Right ventricle myocardium inferior (tissue), 1 donor: ENCODE measurements at places on chromosomes 12 and 14. TPM values are rescaled to one million over a fixed set of nuclear protein-coding genes. Genes with fewer than 3 reads are reported as not detected.

The TEX22 gene
- total RNA-seq: 2.4 TPM

The KCNMB4 gene
- total RNA-seq: 1.6 TPM

The SLC2A14 gene
- not detected for total RNA-seq

The IFI27 gene
- total RNA-seq: 164 TPM

The RND1 gene
- total RNA-seq: 0.41 TPM

The P2RX2 gene
- not detected for total RNA-seq

The PCED1B gene
- total RNA-seq: 0.89 TPM

DNA sequence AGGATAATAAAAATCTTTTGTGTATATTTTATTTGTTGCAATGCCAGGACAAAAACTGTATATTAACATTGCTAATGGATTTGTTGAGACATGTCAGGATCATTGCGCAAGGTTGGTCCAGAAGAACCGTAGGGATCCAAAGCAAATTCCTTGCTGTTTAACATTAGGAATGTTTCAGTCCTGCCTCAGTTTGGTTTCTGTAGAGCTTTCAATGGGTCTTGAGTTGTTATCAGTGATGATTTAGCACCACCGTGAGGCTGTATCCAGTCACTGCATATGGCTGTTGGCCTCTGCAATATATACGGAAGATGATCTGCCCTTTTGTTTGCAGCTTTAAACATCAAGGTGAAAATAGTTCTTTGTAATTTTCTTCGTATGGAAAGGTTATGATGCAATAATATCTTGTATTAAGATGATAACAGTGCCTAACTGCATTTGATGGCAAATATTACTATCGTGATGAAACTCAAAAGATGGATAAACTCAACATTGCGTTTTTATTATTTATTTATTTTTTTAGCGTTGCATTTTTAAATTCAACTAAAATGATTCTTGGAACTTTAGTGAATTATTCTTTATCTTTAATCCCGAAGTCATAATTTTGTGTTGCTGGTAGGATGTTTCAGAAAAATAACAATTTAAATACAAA is 231.2 kb downstream of the AKAP6 start:
- DNase-seq: no peak

DNA sequence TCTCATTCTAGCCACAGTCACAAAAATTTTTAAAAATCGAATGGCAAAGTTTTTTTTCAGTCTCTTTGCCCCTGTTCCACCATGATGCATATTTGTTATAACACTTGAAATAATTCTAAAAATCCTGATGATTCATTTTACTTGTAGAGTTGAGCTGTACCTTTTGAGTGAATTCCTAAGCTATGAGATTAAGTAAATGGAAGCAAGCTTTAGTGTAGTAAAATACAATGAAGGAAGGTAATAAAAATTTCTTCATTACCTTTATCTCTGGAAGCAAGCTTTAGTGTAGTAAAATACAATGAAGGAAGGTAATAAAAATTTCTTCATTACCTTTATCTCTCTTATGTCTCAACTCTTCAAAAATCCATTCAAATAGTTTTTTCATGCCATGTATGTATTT is 46.1 kb downstream of the TMTC3 start:
- DNase-seq: no peak

- no peak for DNase-seq
Observed at GRCh38 chr12:28025821-28026505, 53.4 kb upstream of the PTHLH start.

DNA sequence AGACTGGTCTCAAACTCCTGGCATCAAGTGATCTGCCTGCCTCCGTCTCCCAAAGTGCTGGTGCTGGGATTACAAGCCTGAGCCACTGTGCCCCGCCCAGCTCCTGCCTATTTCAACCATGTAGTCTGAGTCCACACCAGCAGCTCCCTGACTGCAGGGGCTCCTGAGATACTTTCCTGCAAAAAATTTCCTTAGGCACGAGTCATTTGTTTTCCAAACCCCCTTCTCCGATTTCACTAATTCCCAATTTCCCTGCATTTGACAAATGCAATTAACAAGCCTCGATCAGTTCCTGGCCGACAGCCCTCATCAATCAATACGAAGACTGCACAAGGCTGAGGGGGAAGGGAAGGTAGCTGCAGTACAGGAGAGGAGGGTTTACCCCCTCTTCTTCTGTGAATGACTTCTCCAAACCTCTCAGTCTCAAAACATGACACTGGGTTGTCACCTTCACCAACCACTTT is 10.1 kb downstream of the PSMB5 start:
- DNase-seq: no peak

GRCh38 chr14:99241325-99242010 is 30.5 kb downstream of the BCL11B start:
- DNase-seq: no peak

DNA sequence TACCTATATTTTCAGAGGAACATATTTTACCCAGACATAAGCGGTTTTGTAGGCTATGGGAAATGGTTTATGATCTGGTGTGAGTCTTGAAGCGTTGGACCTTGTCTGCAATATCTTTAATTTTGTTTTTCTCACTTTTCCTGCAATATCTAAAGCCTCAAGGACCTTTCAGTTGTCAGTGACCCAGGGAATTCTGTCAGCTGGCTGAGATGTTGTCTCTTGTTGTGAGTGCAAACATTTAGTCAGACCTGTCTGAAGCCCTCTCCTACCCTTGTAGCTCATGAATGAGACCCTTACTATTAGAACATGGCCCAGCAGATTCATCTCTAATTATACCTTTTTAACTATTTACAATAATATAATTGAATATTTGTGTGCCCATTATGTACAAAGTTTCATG is 53.6 kb downstream of the SPATA7 start:
- no peak for DNase-seq

DNA sequence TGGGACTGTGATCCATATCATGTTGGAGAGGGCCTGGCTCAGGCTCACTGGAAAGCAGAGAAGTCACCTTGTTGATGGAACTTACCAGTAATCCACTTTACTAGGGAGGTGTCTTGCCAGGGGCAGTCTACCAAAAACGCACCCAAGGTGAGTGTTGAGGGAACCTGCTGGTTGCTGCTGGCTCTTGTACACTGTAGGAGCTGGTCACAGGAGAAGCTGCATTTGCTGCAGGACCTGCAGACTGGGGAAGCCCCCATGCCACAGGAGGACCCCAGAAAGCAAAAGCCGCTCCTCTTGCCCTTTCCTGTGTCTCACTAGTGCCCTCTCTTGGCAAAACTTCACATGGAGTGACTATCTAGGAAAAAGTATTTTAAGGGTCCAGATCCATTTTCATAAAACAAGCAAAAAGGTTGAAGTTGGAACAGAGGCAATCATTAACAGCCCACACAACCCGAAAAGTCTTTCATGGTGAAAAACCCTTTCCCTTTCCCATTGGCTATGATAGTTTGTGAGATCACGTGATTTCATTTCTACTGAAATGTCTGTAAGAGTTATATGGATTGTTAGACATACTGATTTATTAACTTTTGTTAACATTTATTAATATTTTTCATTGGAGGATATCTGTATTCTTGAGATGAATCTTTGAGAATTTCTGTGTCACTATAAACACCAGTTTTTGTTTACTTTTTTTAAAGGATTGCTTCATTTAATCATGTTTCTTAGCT is 59.2 kb downstream of the RASSF8 start:
- no peak for DNase-seq

- DNase-seq: no peak
Observed at GRCh38 chr14:68084256-68084655, 264.7 kb downstream of the RAD51B start.

- DNase-seq: no peak
Observed at GRCh38 chr12:93582351-93582750, 9.9 kb downstream of the SOCS2 start.

GRCh38 chr12:69828897-69829296 is 3.9 kb downstream of the MYRFL start:
- DNase-seq: no peak

DNA sequence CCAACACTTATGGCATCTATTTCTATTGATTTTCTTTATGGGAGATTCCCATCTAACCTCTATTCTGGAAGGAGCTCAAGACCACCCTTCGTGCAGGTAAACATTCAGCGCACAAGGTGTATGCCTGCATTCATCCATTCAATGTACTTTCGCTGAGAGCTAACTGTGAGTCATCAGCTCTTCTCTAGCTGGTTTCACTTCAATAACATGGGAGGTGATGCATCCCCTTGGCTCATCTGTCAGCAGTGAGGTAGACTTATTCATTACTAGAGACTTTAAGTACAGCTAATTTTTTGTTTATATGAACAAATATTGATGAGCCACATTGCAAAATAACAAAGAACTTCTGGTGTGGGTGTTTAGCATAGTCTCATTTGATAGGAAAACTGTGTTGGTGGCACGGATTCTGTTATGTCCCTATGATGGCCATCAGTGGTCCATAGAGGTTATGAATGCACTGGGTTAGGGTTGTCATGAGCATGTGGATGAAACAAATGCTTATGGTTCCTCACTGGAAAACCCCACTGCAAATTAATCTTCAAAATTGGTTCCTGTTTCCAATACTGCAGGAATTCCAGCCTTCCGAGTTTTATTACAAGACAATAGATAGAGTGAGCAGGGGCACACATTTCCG is 1151.0 kb downstream of the BCL11B start:
- no peak for DNase-seq

DNA sequence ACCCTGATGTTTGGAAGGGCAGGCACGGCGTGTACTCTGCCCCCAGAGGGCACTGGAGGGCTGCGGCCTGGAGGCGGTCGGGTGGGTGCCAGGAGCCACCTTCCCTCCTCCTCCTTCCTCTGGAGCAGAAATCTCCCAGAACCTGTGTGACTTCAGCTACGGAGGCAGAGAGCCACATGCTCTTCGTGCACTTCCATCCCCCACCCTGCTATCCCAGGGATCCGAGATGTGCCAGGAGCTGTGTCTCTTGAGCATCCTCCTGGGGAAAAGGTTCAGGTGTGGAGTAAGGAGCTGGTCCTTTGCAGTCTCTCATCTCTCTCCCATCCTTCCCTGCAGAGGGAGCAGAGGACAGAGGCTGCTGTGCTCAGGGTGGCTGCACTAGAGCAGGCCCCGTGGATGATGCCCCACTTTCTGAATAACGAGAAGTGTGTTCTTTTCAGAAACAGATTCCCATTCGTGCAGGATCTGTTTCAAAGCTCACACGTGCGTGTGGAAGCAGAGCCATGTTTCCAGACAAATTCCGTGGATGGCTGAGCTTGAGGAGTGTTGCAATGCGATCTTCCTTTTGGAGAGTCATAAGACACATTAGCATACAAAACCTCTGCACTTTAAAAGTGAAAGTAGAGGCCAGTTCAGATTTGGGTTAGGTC is 162.9 kb downstream of the ADGRD1 start:
- DNase-seq: peak; percentile 43

- no peak for DNase-seq
Observed at GRCh38 chr12:131249246-131250027, 295.7 kb downstream of the ADGRD1 start.

DNA sequence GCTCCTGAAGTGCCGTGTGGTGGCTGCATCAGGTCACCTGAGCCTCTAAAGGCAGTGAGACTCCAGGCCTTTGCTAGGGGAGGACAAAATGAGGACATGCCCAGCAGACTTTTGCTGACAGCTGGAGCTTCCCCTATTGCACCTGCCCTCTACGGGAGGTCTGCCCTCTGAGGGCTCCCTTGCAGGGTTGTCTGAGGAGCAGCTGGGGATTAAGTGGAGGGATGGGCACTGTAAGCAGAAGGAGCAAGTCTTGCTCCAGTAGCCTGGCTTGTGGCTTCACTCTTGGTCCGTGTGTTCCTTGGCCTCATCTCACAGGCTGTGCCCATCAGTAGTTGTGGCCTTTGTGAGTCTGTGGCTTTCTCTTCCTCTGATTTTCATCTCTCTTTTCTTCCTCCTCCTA is 66.9 kb upstream of the NRXN3 start:
- no peak for DNase-seq

DNA sequence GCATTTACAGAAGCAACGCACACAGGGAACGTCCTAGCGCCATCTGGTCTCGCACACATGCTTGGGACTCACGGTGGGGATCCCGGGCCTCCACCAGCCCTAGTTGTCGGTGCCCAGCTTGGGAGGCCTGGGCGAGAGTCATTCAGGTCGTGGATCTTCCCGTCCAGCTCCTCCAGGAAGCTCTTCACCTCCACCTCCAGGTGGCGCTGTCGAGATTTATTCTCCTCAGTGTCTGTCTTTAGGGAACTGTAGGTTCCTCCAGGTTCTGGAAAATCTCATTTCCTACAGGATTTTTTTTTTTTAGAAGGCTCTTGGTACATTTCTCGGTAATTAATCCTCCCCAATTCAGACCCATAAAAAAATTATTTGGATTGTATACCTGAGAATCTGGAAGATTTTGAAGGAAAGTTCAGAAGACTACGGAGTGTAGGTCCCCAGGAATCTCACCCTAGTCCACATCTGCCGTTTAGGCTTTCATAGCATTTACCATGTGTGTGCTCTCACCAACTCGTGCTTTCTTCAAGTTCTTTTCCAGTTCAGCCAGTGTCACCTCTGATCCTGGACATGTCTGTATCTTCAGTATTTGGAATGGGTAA is 910.0 kb downstream of the TMEM121 start:
- DNase-seq: peak; percentile 54

GRCh38 chr12:126219139-126219538 is 1153.9 kb downstream of the AACS start:
- no peak for DNase-seq

DNA sequence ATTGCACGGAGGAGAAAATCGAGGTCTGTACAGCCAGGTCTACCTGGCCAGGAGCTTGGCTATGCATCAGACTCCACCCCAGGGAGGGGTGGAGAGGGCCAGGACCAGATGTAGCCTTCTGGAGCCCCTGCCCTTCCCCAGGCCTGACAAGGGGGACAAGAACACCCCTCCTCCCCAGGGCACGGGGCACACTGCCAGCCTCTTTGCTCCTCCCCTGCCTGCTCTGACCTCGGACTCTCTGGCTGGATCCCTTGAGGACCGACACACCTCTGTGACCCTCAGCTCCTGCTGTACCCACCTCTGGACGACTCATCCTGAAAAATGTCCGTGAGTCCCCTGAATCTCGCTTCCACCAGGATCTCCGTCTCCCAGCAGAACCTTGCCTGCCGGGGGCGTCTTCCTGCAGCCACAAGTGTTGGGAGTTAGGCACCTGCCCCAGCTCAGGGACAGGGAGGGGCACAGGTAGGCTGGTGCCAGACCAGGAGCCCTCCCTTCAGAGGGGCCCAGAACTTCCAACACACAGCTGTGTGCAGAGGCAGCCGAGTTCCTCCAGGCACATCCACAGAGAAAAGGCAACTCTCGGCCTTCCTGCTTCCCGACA is 21.8 kb downstream of the AHNAK2 start:
- no peak for DNase-seq

- no peak for DNase-seq
Observed at GRCh38 chr12:112716099-112717093, 75.2 kb upstream of the RPH3A start.

DNA sequence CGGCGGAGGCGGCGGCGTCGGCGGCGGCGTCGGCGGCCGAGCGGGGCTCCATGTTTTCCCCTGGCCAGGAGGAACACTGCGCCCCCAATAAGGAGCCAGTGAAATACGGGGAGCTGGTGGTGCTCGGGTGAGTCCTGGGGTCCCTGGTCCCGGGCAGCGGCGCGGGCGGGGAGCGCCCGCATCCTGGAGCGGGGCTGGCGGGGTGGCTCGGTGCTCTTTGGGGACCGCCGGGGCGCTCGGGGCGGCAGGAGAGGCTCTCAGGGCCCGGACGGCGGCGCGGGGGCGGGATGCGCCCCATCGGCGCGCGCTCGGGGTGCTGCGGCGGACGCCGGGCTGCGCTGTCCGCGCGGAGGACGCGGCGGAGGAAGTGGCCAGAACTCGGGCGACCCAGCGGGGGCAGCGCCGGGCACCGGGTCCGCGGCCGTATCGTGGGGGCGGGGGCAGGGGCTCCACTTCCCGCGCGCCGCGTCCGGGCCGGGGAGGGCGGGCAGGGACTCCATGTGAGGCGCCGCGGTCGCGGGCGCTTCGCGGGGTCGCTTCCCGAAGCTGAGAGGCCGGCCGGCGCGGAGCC is 485 bp downstream of the PELI2 start:
- DNase-seq: peak; percentile 87

GRCh38 chr12:45789025-45789424 is 59.5 kb downstream of the ARID2 start:
- no peak for DNase-seq
